Kasumi-1 (cell line): ENCODE measurements at places on chromosomes 6 and 20.
A peak's percentile ranks its signal among the peaks of the same experiment; 100 is the strongest.

GRCh38 chr6:133939778-133940667 is 13.0 kb upstream of the TBPL1 start:
- DNase-seq = no peak

GRCh38 chr20:61253640-61254511 is 1.8 kb downstream of the CDH4 start:
- DNase-seq = no peak

DNA sequence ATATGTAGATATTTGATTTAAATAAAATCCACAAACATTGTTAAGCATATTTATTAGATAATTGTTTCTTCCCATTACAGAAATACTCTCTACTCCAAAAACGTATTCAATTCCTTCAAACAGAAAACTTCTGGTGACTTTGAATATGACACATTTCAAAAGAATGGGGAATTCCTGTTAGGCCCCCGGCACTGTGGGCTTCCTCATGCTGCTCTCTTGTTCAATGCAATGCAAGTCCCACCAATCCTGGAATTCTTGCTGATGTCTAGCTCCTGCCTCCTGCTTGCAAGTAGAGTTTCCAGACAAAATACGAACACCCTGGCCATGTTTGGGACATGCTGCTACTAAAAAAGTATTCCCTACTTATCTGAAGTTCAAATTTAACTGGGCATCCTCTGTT is 544.1 kb downstream of the QKI start:
- DNase-seq = no peak

- no peak for DNase-seq
Measured at GRCh38 chr6:13462458-13463327, 24.7 kb downstream of the GFOD1 start.

GRCh38 chr20:34112600-34113101 is 608 bp upstream of the EIF2S2 start:
- peak; percentile 80 for DNase-seq

DNA sequence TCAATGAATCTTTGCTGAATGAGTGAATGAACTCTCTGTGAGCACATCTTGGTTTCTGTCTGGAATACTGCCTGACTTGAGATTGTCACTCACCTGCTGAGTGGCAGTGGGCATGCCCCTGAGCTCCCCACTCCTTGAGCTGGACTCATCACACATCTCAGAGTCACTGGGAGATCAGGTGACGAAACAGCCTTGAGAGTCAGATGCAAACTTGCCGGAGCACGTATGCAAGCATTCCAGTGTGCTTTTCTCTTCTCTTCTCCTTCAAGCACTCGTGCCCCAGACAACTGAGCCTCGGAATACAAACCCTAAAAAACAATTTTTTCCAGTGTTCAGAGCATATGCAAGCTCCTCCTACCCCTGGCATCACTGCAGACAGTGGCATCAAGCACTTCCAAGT is 9.4 kb upstream of the BMP7 start:
- DNase-seq = no peak

GRCh38 chr20:346640-347316 is at the start of gene NRSN2:
Gene NRSN2 (plus strand): TSS chr20:347111. CDS start chr20:349644, 2,533 bp downstream.
- no peak for DNase-seq

DNA sequence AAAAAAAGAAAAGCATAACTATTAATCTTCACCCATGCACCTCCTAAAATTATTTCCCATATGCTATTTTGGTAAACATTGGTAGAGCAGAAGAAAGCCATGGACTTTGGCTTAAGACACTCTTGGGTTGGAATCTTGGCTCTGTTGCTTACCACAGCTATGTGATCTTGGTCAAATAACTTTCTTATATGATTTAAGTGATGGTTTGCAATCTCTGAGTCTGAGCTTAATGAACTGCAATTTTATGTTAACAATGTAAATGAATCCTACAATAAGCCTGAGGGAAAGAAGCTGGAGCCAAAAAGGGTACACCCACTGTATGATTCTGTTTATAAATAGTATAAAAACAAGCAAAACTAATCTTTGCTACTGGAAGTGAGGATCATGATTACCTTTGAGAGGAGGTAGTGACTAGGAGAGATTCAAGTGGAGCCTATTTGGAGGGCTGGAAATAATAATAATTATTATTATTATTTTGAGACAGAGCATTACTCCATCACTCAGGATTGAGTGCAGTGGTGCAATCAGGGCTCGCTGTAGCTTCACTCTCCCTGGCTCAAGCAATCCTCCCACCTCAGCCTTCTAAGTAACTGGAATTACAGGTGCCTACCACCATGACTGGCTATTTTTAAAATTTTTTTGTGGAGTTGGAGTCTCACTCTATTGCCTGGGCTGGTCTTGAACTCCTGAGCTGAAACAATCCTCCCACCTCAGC is 34.5 kb downstream of the ABRACL start:
- DNase-seq = no peak

DNA sequence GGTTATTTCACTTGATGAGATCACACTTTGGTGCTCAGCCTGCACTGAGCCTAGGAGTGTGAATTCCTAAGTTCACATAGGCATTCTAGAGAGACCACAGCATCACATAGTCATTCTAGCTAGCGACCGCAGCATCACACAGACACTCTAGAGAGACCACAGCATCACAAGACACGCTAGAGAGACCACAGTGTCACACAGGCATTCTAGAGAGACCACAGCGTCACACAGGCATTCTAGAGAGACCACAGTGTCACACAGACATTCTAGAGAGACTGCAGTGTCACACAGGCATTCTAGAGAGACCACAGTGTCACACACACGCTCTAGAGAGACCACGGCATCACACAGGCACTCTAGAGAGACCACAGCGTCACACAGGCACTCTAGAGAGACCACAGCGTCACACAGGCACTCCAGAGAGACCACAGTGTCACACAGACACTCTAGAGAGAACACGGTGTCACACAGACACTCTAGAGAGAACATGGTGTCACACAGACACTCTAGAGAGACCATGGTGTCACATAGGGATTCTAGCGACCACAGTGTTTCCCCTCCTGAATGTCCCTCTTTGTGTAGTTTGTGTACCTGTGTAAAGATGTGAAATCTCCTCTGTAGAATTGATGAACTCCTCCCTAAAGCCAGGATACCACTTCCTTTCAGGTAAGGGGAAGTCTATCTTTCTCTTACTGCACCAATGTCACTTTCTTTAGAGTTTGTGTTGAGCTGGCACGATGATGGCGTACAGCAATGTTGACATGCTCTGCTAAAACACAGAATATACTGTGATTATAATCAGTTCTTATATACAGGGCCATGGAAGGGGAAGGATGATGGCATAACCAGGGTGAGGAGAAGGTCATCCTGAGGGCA is 169.4 kb downstream of the ZDHHC14 start:
- DNase-seq = no peak

DNA sequence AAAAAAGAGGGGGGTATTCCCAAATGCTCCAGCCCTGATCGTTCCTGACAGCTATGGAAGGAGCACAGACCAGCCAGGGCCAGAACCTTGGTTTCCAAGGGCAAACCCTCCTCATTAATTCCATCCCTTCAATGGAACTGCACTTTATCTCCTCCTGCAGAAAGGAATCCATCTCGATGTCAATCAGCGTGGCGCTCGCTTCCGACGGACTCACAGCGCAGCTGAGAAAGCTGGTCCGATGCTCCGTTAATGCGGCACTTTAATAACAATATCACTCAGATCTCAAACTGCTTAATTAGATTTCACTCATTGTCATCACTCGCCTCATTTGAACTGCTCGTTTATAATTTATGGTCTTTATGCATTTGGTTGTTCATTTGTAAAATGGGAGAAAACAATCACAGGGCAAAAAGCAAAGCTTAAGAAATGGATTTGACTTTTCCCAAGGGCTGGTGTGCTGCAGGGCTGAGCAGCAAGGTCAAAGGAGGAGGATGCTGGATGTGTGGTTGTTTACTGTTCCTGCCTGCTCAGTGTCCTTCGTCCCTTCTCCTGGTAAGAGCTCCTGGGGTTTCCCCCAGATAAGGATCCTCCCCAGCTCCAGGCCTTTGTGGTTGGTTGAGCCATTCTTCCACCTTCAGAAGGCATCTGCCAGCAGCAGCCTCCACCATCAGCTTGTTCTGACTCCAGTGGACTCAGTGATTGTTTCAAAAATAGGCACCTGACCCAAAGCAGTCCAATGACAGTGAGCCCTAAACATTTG is 152.7 kb downstream of the ANKRD60 start:
- no peak for DNase-seq

DNA sequence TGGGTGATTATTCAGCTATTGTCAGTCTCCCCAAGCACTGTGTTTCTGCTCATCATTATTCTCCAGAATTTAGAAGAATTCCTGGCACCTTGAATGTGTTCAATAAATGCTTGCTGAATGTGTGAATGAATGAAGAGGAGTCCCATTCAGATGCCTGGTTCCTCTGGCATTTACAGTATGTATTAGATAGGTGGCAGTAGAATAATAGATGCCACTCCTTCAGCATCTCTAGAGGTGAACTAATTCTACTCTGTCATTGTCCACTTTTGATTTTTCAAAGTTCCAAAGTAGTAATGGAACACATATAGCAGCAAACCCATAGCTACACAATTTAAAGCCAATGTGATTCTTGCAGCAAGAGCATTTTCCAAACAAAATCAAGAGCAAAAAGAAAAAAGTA is 118.9 kb upstream of the CEP162 start:
- DNase-seq = no peak

DNA sequence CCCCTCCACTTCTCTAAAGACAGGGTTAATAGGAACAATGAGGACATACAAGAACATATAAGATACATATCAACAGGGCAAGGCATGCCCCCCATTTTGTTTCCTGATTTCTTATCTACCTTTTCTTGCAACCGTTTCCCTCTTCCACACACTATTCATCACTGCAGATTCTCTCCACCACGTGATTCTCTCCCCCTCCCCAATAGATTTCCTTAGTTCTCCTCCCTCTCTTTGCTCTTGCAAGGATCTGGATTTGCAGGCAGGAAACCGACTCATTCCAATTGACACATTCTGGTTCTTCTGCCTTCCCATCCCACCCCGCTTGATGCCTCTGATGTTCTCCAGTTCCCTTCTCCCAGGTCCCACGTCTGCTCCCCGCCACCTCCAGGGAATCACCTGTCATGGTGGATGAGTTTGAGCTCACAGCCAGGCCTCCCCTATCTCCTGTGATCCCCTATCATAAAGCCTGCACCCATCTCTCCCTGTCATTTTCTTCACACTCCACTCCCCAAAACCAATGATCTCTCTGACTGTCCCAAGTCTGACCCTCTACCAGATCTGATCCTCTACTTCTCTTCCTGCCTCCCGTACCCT is 7.5 kb downstream of the GABBR1 start:
- DNase-seq = no peak

GRCh38 chr20:37737826-37738420 is 44.1 kb downstream of the CTNNBL1 start:
- DNase-seq = peak; percentile 80

DNA sequence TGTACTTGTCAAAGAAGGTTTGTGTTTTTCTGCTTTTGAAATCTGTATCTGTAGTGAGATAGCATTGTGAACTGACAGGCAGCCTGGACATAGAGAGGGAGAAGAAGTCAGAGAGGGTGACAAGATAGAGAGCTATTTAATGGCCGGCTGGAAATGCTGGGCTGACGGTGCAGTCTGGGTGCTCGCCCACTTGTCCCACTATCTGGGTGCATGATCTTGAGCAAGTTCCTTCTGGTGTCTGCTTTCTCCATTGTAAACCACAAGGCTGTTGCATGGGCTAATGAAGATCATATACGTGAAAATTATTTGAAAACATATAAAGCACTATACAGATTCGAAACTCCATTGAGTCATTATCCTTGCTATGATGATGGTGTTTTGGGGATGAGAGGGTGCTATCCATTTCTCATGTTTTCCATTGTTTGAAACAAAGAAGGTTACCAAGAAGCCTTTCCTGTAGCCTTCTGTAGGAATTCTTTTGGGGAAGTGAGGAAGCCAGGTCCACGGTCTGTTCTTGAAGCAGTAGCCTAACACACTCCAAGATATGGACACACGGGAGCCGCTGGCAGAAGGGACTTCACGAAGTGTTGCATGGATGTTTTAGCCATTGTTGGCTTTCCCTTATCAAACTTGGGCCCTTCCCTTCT is 18.4 kb downstream of the CD83 start:
- DNase-seq = peak; percentile 40

DNA sequence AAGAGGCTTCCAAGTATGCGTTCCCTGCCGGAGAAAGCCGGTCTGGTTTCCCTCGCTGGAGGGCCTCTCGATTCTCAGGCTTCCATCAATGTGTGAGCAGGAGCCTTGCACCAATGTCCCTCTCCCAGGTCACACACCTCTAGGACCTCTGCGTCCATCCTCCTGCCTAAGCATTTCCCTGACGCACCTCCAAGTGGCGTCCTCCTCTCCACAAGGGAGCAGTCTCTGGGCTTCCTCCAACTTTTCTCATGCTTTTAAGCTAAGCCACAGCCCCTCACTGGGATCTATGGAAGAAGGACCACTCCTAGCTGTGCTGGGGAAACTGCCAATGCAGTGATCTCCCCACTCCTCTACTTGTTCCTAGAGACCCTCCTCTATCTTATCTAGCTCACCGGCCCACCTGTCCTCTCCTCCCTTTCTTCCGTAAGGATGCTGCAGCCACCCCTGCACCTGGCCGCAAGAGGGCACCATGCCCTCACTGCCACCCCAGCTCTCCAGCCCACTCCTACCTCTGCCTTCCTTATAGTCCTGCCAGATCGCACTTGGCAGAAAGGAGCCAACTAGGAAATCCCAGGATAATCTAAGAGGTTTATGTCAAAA is 258.7 kb downstream of the LRFN2 start:
- DNase-seq = no peak

DNA sequence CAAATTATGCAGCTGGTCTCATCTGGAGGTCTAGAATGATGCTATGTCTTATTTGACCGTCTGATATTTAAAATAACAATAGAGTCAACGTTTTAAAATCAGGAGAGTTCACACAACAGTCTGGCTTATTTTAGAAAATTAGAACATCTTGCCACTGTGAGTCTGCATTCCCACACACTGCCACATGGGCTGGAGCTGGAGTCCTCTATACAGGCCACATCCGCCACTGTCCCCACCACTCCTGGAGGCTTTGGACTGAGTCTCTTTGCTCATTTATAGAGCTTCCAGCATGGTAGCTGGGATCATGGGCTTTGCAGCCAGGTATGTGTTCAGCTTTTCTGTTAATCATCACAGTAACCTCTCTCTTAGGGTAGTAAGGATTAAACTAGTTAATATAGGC is 68.8 kb upstream of the ZNFX1 start:
- no peak for DNase-seq

- DNase-seq = peak; percentile 2
Measured at GRCh38 chr20:805713-806112, 27.8 kb upstream of the FAM110A start.

GRCh38 chr6:148296771-148297170 is 45.9 kb upstream of the SASH1 start:
- no peak for DNase-seq

- no peak for DNase-seq
Measured at GRCh38 chr6:1438471-1438881, 49.1 kb downstream of the FOXF2 start.

- peak; percentile 95 for DNase-seq
Measured at GRCh38 chr6:163711615-163712565, 297.4 kb downstream of the QKI start.

- no peak for DNase-seq
Measured at GRCh38 chr20:4779616-4780015, 57.9 kb downstream of the PRND start.

GRCh38 chr20:63753381-63753780 is 13.8 kb downstream of the SLC2A4RG start:
- no peak for DNase-seq

GRCh38 chr6:19434065-19434464 is 403.1 kb upstream of the ID4 start:
- no peak for DNase-seq

- no peak for DNase-seq
Measured at GRCh38 chr6:47075168-47075567, 33.0 kb upstream of the ADGRF1 start.

GRCh38 chr6:148814082-148814790 is 67.4 kb downstream of the UST start:
- no peak for DNase-seq

GRCh38 chr6:17281100-17281496 is at the start of gene RBM24:
Gene RBM24 (plus strand): TSS chr6:17281361. CDS start chr6:17281582, 221 bp downstream.
- no peak for DNase-seq
